ENCODE measurements at places on chromosomes 16 and 17.

GRCh38 chr17:930258-930657 is 49.3 kb downstream of the NXN start:
- no peak for DNase-seq

DNA sequence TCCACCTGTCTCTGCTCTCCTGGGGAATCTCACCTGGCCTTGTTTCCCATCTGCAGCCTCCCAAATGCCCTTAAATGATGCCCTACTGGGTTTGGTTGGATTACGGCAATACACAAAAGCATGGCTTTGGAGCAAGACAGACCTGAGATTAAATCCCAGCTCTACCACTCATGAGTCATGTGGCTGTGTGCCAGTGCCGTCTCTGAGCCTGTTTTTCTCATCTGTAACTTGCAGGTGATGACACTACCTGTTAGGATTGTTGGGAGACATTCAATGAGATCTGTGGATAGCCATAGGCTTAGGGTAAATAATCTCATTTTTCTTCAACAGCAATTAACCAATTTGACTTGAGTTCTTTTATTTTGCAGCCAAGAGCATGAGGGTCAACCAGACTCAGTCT is 240.3 kb downstream of the MAF start:
- DNase-seq, result no peak

- no peak for DNase-seq
Measured at GRCh38 chr16:66211651-66212050, 154.8 kb upstream of the CDH5 start.

GRCh38 chr17:4270736-4271135 is 7.0 kb upstream of the ANKFY1 start:
- DNase-seq, result peak; percentile 13

DNA sequence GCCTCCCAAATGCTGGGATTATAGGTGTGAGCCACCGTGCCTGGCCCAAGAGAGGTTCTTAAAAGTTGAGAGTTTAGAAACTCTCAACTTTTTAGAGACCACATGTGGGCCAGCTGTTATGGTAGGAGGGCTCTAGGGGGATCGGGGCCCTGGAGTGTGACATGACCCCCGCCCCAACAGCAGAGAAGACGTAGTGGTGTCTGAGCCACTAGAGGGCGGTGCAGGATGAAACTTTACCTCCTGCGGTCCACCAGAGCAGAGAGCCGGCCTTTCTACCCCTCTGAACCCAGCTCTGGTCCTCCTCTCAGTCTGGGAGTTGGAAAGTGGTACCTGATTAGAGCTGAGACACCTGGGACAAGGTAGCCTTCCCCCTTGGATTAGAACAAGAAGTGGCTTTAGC is 7.4 kb downstream of the CDK5RAP3 start:
- peak; percentile 1 for DNase-seq

- no peak for DNase-seq
Measured at GRCh38 chr16:28149011-28149888, 62.5 kb downstream of the XPO6 start.

DNA sequence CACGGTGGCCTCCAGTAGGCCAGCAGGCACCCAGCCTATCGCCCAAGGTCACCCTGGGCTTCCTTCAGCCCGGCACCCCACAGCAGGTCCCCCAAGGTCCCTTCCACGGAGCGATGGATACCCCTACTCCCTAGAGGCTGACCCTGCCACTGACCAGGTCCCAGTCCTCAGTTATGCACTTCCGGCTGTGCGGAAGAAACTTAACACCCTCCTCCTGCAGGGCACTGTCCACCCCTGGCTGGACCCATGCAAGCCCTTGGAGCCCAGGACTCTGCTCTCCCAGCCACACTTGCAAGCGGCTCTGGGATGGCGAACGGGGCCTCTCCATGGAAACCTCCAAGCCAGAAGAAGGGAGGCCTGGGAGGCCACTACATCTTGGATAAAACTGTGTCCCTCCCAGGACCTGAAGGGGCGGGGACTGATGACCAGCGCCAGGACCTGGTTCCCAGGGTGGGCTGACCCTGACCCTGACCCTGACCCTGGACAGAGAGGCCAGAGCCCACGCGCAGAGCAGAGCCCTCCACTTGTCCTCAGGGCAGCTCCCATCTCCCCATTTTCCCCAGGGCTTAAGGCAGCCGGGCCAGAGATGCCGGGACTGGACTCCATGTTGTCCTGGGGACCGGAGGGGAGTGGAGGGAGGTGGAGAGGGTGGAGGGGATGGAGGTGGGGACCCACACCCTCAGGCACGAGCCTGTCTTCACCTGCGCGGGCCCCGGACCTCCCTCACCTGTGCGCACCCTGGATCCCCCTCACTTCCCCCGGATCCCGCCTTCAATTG is 734 bp downstream of the CEP131 start:
- DNase-seq, result no peak

GRCh38 chr16:88391144-88391850 is 8.5 kb downstream of the ZNF469 start:
- no peak for DNase-seq
